ENCODE measurements at places on chromosomes 5 and 9. TPM values are rescaled to one million over a fixed set of nuclear protein-coding genes. Genes with fewer than 3 reads are reported as not detected.

GNA14 gene
- total RNA-seq = 0.56 TPM

DNA sequence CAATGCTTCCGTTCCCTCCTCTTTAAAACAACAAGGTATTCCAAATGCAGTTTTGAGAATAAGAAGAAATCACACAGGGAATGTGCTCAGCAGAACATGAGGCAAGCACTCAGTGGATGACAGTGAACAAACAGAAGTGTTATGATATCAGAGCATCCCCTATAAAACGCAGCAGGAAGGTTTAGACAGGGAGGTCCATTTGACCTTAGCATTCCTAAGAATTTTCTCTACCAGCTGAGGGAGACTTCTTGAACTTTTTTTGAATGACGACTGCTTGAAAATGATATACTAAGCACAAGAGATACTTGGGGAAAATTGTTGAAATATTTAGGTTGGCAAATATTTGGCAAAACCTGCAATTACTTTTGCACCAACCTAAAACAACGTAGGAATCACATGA, 3.9 kb downstream of the AMACR start:
- no peak for DNase-seq
- H3K4me3 ChIP-seq = no peak overlapping the region
- H3K4me1 ChIP-seq = peaks cover 12% of the 10 kb centered on the region
- no peak overlapping the region for H3K27ac ChIP-seq

GRCh38 chr5:171990713-171991015, 15.8 kb downstream of the FBXW11 start:
- H3K27ac ChIP-seq = no peak overlapping the region
- peaks cover 15% of the 10 kb centered on the region for H3K4me1 ChIP-seq
- DNase-seq = no peak
- no peaks in the 10 kb centered on the region for H3K36me3 ChIP-seq
- H3K27me3 ChIP-seq = no peaks in the 10 kb centered on the region

DNA sequence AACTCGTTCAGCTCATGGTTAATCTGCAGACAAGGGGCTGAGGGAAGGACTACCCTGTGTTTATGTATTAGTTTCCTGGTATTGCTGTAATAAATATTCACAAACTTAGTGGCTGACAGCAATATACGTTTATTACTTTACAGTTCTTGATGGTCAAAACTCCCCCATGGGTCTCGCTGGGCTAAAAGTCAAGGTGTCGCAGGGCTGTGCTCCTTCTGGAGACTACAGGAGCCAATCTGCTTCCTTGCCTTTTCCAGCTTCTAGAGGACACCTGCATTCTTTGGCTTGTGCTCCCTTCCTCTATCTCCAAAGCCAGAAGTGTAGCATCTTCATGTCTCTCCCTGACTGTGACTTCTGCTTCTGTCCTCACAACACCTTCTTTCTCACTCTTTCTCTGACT, 653.8 kb upstream of the RIOK2 start:
- H3K4me1 ChIP-seq = no peaks in the 10 kb centered on the region
- no peak overlapping the region for H3K27ac ChIP-seq
- no peak for DNase-seq

DNA sequence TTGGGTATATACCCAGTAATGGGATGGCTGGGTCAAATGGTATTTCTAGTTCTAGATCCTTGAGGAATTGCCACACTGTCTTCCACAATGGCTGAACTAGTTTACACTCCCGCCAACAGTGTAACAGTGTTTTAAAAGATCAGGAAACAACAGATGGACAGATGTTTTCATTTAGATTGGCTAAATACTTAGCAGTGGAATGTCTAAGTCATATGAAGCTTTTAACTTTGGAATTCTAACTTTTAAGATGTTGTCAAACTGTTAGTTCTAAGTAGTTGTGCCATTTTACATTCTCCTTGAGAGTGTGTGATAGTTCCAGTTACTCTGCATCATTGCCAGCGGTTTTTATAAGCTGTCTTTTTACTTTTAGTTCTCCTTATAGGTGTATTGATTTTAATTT, 688.8 kb downstream of the SEMA5A start:
- DNase-seq = no peak
- no peak overlapping the region for H3K4me3 ChIP-seq
- no peaks in the 10 kb centered on the region for H3K4me1 ChIP-seq
- H3K27ac ChIP-seq = no peak overlapping the region
- H3K27me3 ChIP-seq = no peaks in the 10 kb centered on the region

- DNase-seq = no peak
- no peaks in the 10 kb centered on the region for H3K4me1 ChIP-seq
- H3K27ac ChIP-seq = no peak overlapping the region
- H3K4me3 ChIP-seq = no peak overlapping the region
- no peaks in the 10 kb centered on the region for H3K36me3 ChIP-seq
- H3K27me3 ChIP-seq = no peaks in the 10 kb centered on the region
Observed at GRCh38 chr5:40716000-40716399, 36.3 kb downstream of the PTGER4 start.

ANKRA2 gene
- 13.0 TPM for total RNA-seq

DNA sequence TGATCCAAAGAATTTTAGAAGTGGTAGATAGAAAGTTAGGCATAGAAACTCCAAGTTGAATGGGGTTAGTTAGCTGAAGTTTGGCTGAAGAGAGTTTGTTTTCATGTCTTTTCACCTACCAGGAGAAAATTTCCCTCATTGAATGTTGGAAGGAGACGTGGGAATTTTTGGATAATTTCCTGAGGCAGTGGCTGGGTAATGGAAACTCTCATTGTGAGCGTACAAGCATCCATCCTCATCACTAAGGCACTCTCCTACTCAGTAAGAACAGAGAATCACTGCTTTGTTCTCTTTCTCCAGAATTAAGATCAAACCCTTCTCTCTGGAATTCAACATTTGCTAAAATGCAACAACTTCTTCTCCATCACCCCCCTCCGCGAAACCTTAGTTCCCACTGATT, 179.7 kb downstream of the PALM2AKAP2 start:
- no peak overlapping the region for H3K4me3 ChIP-seq
- H3K4me1 ChIP-seq = peaks cover 11% of the 10 kb centered on the region
- no peak for DNase-seq

- H3K27ac ChIP-seq = peak overlapping the region; percentile 42
- no peaks in the 10 kb centered on the region for H3K36me3 ChIP-seq
- DNase-seq = peak; percentile 10
- H3K4me1 ChIP-seq = peaks cover 6% of the 10 kb centered on the region
- H3K27me3 ChIP-seq = peaks cover 14% of the 10 kb centered on the region
Observed at GRCh38 chr9:137317718-137318511, 15.8 kb upstream of the NRARP start.

GRCh38 chr9:556675-557074, 284.8 kb upstream of the DMRT1 start:
- H3K27ac ChIP-seq = no peak overlapping the region
- H3K4me1 ChIP-seq = no peaks in the 10 kb centered on the region
- H3K36me3 ChIP-seq = no peaks in the 10 kb centered on the region
- no peaks in the 10 kb centered on the region for H3K27me3 ChIP-seq
- DNase-seq = no peak
- no peak overlapping the region for H3K4me3 ChIP-seq

- no peaks in the 10 kb centered on the region for H3K36me3 ChIP-seq
- no peak for DNase-seq
- no peaks in the 10 kb centered on the region for H3K4me1 ChIP-seq
- H3K27me3 ChIP-seq = peaks cover 27% of the 10 kb centered on the region
- peak overlapping the region; percentile 19 for H3K4me3 ChIP-seq
Observed at GRCh38 chr9:79256691-79257213, 315.0 kb upstream of the TLE4 start.

GRCh38 chr5:1831677-1832313, 30.6 kb downstream of the NDUFS6 start:
- no peak for DNase-seq
- H3K27me3 ChIP-seq = no peaks in the 10 kb centered on the region
- H3K36me3 ChIP-seq = no peaks in the 10 kb centered on the region
- H3K27ac ChIP-seq = no peak overlapping the region
- no peak overlapping the region for H3K4me3 ChIP-seq

GRCh38 chr9:18368206-18368605, 105.7 kb upstream of the ADAMTSL1 start:
- H3K4me3 ChIP-seq = no peak overlapping the region
- DNase-seq = no peak
- no peak overlapping the region for H3K27ac ChIP-seq
- H3K36me3 ChIP-seq = no peaks in the 10 kb centered on the region
- no peaks in the 10 kb centered on the region for H3K4me1 ChIP-seq
- no peaks in the 10 kb centered on the region for H3K27me3 ChIP-seq

RANBP6 gene
- total RNA-seq = 21.0 TPM

- H3K4me3 ChIP-seq = no peak overlapping the region
- H3K36me3 ChIP-seq = no peaks in the 10 kb centered on the region
- DNase-seq = no peak
- no peaks in the 10 kb centered on the region for H3K27me3 ChIP-seq
Observed at GRCh38 chr5:163730206-163730756, 224.9 kb downstream of the MAT2B start.

- H3K4me1 ChIP-seq = peaks cover 60% of the 10 kb centered on the region
- H3K36me3 ChIP-seq = no peaks in the 10 kb centered on the region
- H3K27me3 ChIP-seq = no peaks in the 10 kb centered on the region
- peak overlapping the region; percentile 96 for H3K4me3 ChIP-seq
Observed at GRCh38 chr9:136944212-136944518, 373 bp downstream of the FBXW5 start.

GRCh38 chr5:139417214-139417613, 13.3 kb upstream of the SPATA24 start:
- H3K4me1 ChIP-seq = peaks cover 61% of the 10 kb centered on the region
- H3K27me3 ChIP-seq = no peaks in the 10 kb centered on the region
- peak overlapping the region; percentile 86 for H3K27ac ChIP-seq
- H3K4me3 ChIP-seq = no peak overlapping the region

DNA sequence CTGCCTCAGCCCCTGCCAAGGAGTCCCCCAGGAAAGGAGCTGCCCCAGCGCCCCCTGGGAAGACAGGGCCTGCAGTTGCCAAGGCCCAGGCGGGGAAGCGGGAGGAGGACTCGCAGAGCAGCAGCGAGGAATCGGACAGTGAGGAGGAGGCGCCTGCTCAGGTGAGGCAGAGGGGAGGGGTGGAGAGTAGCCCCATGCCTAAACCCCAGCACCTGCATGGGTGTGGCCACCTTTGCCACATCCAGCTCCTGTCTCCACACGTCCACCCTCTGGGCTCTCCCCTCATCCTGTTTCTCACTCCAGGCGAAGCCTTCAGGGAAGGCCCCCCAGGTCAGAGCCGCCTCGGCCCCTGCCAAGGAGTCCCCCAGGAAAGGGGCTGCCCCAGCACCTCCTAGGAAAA, 17.2 kb downstream of the TCOF1 start:
- H3K27me3 ChIP-seq = no peaks in the 10 kb centered on the region
- no peak overlapping the region for H3K27ac ChIP-seq
- H3K4me1 ChIP-seq = no peaks in the 10 kb centered on the region
- H3K36me3 ChIP-seq = peaks cover 99% of the 10 kb centered on the region
- no peak overlapping the region for H3K4me3 ChIP-seq
- DNase-seq = no peak

DNA sequence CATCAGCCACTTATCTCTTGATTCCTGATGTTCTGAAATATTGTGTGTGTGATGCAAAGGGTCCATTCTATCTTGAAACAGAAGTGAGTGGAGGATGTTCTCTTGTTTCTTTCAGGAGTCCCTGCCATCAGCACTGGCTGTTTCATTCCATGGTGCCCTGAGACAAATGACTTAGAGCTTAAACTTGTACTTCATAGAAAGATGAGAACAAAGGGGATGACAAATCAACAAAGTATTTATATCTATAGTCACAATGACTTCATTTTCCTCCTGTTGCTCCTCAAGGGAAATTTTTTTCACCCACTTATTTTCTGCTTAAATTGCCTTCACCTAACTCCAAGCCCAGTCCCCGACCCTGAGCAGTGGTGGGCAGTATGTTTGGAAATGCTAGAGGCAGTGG, 171.6 kb downstream of the TARS1 start:
- no peak overlapping the region for H3K4me3 ChIP-seq
- no peaks in the 10 kb centered on the region for H3K4me1 ChIP-seq
- H3K27me3 ChIP-seq = no peaks in the 10 kb centered on the region
- DNase-seq = no peak
- H3K27ac ChIP-seq = no peak overlapping the region

- DNase-seq = no peak
- no peak overlapping the region for H3K27ac ChIP-seq
- peaks cover 13% of the 10 kb centered on the region for H3K27me3 ChIP-seq
- no peaks in the 10 kb centered on the region for H3K36me3 ChIP-seq
- H3K4me3 ChIP-seq = no peak overlapping the region
- H3K4me1 ChIP-seq = no peaks in the 10 kb centered on the region
Observed at GRCh38 chr9:88530051-88530450, 4.9 kb upstream of the NXNL2 start.

DNA sequence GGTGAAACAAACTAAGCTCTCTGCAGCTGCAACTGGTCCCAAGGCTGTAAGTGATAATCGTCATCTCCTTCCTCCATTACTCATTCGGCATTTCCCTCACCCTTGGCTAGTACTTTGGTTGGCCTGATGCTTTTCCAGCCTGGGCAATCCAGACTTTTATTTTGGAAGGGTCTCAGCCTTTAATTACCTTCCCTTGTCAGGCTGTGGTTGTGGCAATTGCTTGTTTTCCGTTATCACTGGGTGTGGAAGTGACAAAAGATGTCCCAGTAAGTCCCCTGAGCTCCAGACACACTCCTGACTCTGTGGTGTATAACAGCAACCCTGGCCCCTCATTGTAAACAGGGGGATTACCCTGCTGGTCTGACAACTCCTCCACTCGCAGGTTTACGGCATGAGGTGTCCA, 6.3 kb upstream of the FAF2 start:
- H3K27ac ChIP-seq = no peak overlapping the region
- H3K36me3 ChIP-seq = no peaks in the 10 kb centered on the region
- no peak for DNase-seq
- peaks cover 2% of the 10 kb centered on the region for H3K4me1 ChIP-seq
- no peak overlapping the region for H3K4me3 ChIP-seq
- no peaks in the 10 kb centered on the region for H3K27me3 ChIP-seq

ZNF782 gene
- 8.4 TPM for total RNA-seq

DNA sequence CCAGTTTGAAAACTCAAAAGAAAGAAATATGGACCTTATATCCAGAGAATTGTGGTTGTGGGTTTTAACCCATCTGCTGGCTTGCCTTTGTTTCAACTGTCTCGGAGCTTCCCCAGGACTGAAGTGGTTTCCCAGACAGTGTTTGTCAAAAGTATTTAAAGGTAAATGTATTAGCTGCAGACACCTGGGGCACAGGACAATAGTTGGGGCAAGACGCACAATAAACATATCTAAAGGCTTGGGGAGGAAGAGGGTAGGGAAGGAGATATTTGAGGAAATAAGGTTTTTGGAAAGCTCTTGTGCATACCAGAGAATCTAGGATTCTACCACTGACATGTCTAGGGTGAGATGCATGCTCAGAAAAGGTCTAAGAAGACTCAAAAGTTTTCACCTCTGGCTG, 99.0 kb downstream of the ADAMTS2 start:
- H3K27ac ChIP-seq = no peak overlapping the region
- H3K27me3 ChIP-seq = peaks cover 4% of the 10 kb centered on the region
- H3K4me3 ChIP-seq = no peak overlapping the region
- no peaks in the 10 kb centered on the region for H3K36me3 ChIP-seq

- no peak overlapping the region for H3K4me3 ChIP-seq
- no peaks in the 10 kb centered on the region for H3K4me1 ChIP-seq
Observed at GRCh38 chr5:123795688-123796087, 283.7 kb downstream of the CSNK1G3 start.

Measured in gastrocnemius medialis (tissue), 4 donors.